Stimulated activated CD4-positive, alpha-beta T cell treated with anti-CD3 and anti-CD28 coated beads, Interleukin-1b, Interleukin-23, amount 100 ng/mL, for 48 hours (primary cell): ENCODE measurements at places on chromosomes 5 and 9.

- DNase-seq: no peak
Observed at GRCh38 chr9:27292659-27293405, 4.1 kb downstream of the EQTN start.

DNA sequence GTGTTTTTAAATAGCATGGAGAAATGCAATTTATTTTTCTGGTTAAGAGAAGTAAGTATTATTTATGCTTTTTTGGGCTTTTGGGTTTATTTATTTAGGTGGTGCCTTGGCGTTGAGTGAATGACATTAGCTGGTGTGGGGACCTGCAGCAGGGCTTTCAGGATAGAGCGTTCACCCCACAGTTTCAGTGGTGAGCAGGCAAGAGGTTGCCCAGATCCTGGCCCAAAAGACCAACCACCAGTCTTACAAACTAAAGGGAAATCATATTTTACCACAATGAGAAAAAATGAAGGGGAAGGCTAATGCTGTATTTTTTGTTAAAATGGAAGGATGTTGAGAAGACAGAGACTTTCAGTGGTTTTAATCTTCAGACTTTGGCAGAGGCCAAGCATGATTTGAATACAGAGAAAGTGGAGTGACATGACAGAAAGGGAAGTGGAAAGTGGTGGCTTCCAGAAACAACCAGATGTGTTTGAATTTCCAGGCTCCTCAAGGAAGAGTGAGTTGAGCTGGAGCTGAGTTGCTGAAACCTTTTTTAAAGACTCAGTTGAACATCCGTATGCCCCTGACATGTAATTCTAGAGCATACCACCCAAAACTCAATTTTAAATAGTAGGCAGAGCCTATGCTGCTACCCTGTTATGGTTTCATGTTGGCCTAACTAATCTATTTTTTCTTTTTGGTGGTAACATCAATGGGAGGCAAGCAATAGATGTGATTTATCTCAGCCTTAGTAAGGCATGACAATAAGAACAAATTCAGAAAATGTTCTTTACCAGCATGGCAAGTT lies 94.8 kb downstream of the AOPEP start:
- DNase-seq: no peak

DNA sequence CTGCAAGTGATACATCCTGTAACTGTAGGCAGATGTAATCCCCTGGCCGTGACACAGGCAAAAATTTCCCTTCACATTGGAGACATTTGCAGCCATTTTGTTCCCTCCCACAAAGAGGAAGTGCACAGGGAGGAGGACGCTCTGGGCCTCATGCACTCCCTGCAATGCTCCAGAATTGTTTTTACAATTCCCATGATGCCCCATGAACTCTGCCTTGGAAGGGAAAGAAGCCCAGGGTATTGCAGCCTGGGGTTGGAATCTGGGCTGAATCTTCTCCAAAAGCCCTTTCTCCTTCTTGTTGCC lies 491.7 kb downstream of the CCDC171 start:
- no peak for DNase-seq

DNA sequence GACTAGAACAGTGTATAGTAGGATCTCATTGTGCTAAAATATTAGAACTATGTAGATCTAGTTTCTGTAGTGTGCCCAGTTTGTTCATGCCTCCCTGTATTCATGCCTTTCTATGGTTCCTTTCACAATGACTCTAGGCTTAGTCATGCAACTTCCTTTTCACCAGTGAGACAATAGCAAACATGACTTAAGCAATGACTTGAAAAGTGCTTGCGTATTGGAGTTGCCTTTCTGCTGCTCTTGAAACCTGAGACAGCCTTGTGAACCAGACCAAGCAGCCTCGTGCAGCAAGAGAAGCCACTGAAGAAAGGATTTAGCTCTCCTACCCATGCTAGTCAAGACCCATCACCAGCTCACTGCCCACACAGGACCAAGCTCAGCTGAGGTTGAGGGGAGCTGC lies 294.5 kb upstream of the TAS2R1 start:
- no peak for DNase-seq

GRCh38 chr9:115367780-115368525 lies 250.0 kb upstream of the TNC start:
- no peak for DNase-seq

- no peak for DNase-seq
Observed at GRCh38 chr5:73499187-73499586, 945 bp downstream of the BTF3 start.

- no peak for DNase-seq
Observed at GRCh38 chr9:32413424-32413823, 29.0 kb downstream of the ACO1 start.

DNA sequence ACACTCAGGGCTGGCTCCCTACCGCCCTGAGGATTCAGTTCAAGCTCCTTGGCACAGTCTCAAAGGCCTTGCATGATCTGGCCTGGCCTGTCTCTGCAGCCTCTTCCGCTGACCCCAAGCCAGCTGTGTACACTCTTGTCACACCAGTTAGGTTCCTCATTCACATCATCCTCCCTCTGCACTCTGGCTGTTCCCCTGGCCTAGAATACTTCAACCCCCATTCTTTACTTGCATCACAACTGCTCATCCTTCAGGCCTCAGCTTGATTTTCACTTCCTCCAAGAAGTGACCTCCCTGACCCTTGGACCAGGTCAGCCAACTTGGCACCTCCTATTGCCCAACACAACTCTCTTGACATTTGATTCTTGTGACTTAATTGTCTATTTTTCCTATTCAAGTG lies 18.9 kb upstream of the PFDN1 start:
- DNase-seq: no peak

- no peak for DNase-seq
Observed at GRCh38 chr5:175745210-175745609, 87.3 kb downstream of the HRH2 start.

GRCh38 chr5:153237671-153238332 lies 252.7 kb upstream of the GRIA1 start:
- DNase-seq: no peak

DNA sequence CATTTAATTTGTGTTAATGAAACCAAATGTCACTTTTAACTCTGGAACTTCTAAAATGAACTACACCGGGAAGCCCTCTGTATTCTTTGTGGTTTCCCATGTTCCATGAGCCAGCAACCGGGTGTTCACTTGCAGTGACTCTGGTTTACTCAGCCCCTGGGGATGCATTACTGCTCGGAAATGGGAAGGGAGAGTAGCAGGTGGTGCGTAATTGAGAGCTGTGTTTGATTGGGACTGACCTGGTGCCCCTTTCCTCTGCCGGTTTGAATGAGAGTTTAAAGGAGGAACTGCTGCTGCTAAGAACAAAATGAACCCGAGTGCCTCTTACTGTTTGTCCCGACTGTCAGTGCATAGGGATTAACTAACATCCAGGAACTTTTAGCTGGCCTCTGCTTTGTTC lies 100.1 kb upstream of the DHFR start:
- DNase-seq: peak; percentile 70

DNA sequence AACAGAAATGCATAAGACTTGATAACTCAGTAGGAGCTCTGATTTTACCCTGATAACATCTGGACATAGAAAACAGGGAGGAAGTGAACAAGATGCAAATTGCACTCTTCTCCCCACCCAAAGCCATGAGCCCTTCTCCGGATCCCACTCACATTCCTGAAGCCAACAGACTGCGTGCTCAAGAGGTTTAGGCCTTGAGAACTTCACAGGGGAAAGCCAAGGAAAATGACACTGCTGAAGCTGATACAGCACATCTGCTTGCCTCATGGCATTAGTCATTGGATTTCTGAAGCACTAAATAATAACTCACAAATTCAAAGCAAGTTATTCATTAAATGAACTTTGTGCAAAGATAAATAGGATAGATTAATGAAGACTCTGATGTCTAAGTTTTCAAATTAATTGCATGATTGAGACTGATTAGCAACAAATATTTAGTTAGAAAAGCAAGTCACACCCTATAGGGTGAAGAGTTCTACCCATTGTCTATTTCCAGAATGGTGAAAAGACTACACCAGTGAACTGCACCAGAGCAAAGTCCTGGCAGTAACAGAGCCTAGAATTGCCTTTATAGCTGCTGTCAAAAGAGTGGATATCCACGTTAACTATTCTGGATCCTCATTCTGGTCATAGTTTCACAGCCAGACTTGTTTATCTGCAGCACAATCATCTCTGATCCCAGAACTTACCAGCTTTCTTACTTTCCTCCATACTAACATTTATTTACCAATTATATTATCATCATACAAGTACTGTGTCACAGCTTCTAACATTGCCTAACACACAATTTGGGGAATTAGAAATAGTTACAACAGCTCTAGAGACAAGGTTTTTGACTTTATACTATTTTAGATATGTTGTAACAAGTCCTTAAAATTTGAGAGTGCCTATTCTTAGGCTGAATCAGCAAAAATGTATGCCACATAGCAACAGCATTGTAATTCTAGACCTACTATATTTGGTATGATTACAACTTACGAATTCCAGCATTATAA lies 432.1 kb upstream of the RGMB start:
- DNase-seq: no peak

DNA sequence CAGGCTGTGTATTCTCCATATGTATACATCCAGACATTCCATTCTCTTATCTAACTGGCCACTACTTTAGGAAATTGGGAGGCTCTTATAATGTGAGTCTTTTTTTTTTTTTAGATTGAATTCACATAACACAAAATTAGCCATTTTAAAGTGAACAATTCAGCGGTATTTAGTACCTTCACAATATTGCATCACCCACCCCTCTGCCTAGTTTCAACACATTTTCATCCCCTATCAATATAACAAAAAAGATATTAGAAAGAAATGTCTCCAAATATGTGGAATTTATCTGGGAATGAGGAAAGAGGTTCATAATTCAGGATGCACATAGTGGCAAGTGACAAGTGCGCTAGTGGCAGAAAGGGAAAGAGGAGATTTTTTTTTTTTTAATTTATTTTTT lies 228.5 kb downstream of the ICE1 start:
- DNase-seq: no peak

DNA sequence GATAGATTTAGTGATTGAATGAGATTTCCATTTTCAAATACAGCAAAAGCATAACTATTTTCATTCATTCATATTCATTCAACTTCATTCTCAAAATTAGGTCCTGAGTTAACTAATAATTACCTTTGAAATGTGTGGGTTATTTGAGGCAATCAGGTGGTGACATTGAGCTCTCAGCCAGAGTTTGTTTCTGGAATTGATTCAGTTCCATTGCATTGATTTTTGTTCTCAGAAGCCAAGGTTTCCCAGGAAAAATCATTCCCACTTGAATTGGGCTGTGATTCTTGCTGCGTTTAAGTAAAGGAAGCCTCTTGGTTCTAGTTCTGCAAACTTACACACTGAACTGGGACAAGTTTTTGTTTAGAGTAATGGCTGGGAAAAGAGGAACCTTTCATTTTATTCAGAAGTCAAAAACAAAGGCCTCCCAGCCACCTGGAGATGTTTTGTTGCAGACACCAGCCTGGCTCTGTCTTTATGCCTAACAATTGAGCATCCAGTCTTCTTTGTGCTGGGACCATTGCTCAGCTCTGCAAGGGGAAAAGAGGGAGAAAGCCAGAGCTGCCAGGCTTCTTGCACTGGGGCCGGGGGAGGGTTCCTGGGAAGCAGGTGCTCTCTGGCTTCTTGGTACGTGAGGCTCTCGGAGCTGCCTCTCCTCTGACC lies 198.6 kb downstream of the TRIO start:
- DNase-seq: no peak

DNA sequence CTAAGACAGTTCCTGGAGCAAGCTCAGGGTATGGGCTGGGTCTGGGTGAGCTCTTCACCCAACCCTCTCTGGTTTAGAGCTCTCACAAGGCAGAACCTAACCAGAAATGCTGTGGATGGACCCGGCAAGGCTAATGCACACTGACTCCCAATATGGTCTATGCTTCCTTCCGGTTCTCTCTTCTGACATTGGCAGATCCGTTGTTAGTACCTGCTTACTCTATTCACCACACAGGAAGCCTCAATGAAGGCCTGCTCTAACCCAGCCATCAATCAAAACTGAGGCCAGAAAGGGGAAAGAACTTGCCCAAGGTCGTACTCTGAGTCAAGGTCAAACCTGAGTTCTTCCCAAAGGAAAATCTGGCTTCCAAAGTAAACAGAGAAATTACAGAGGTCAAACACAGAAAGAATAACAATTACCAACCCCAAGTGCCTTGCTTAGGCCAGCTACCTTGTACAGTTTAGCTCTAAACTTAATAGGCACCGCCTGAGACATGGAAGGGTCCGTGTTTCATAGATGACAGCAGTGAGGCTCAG lies 46.0 kb upstream of the AKNA start:
- no peak for DNase-seq

DNA sequence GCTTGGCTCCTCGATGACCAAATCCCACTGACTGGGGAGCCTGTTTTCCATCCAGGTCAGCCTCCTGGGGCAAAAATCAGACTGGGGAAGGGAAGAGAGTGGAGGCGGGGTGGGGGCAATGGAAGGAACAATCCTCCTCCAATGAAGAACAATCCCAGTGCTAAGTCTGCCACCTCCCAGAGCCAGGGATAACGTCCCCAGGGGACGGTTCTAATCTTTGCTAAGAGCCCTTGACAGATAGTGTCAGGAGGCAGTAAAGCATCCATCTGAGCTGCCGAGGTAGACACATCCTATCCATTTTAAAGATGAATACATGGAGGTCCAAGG lies 298.5 kb upstream of the MSX2 start:
- no peak for DNase-seq

- DNase-seq: no peak
Observed at GRCh38 chr5:71892641-71893365, 173.7 kb downstream of the CARTPT start.

- DNase-seq: no peak
Observed at GRCh38 chr9:107907715-107908114, 418.1 kb upstream of the KLF4 start.

DNA sequence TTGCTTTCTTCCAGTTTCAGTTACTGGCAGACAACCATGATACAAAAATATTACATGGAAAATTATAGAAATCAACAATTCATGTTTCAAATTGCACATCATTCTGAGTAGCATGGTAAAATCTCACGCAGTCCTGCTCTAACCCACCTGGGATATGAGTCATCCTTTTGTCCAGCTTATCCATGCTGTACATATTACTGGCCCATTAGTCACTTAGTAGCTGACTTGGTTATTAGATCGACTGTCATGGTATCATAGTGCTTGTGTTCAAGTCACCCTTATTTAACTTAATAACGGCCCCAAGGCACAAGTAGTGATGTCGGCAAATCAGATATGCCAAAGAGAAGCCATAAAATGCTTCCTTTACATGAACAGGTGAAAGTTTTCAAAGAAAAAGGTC lies 41.2 kb downstream of the NADK2 start:
- DNase-seq: no peak

DNA sequence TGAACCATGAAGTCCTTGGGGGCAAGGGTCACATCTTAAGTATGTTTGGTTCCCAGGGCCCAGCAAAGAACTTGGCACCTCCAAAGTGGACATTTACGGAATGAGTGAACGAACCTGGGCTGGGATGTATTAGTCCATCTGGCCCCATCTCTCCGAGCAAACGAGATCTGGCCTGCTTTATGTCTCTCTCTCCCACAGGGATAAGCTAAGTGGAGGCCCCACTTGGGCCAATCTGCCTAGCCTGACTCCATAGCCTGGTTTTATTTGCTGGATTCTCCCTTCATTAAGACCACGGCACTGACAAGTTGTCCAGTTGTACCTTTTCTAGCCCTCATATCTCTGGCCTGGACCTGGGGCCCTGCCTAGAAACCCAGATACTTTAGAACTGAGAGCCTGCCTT lies 2.1 kb downstream of the TTLL11 start:
- no peak for DNase-seq

GRCh38 chr9:2120926-2121689 lies 106.0 kb downstream of the SMARCA2 start:
- no peak for DNase-seq

- no peak for DNase-seq
Observed at GRCh38 chr5:135248801-135249231, 150.2 kb downstream of the MACROH2A1 start.
